NCI-H1694 treated with DMSO at 0.1 percent for 48 hours (cell line): ENCODE measurements at places on chromosomes 3 and 15.
A peak's percentile ranks its signal among the peaks of the same experiment; 100 is the strongest.

GRCh38 chr3:71129611-71130431, 453.7 kb downstream of the FOXP1 start:
- DNase-seq: no peak

GRCh38 chr3:186895406-186895805, 34.9 kb upstream of the ST6GAL1 start:
- DNase-seq: no peak

- DNase-seq: no peak
Measured at GRCh38 chr3:148332509-148332908, 365.2 kb upstream of the AGTR1 start.

DNA sequence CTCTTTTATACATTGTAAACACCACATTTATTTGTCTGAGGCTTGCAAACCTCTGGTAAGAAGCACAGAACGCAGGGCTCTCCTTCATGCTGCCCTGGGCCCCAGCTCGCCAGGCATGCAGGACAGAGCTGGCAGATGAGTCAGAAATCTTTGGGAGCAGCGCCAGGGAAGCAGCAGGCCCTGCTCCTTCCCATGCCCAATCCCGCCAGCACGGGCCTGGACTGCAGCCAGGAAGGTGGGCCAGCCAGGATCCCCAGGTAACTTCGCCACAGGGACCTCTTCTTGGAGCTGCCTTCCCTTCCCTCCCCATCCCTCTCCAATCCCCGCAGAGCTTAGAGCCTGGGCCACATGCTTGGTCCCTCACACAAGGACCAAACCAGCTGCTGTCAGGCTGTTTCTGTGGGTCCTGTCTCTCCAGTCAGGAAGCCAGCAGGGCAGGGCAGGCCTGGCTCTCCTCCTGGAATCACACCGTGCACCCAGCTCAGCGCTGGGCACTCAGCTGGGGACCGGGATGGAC, 8.8 kb downstream of the STOML1 start:
- DNase-seq: peak; percentile 19

- no peak for DNase-seq
Measured at GRCh38 chr3:64815195-64815631, 127.4 kb upstream of the ADAMTS9 start.

- no peak for DNase-seq
Measured at GRCh38 chr3:85560088-85560785, 601.4 kb downstream of the CADM2 start.

DNA sequence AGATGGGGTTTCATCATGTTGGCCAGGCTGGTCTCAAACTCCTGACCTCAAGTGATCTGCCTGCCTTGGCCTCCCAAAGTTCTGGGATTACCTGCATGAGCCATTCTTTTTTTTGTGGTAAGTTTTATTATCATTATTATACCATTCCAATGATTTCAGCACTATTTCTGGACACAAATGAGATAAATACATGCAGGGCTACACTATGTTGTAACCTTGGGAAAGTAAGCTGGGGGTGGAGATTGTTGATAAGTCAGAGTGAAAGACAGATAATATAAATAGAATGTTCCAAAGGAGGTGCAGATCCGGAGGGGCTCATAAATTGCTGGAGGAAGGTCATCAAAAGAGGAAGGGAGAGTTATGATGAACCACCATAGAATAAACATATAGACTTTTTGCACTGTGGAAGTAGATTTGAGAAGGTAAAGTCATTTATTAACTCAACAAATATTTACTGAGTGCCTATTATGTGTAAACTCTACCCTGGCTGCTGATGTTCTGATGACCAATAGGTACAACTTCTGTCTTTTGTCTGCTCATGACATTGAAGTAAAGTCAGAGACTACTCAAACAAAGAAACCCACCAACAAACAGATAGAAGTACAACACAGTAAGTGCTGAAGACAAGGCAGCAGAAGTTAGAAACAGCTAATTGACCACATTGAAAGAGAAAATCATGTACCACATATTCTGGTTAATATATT, 478.9 kb upstream of the GOLIM4 start:
- no peak for DNase-seq

GRCh38 chr15:85518979-85519761, 138.8 kb downstream of the AKAP13 start:
- DNase-seq: no peak

GRCh38 chr15:63820210-63820609, 13.5 kb downstream of the HERC1 start:
- DNase-seq: no peak

- DNase-seq: no peak
Measured at GRCh38 chr3:53688066-53688465, 158.2 kb downstream of the CHDH start.

GRCh38 chr3:72571052-72571451, 277.2 kb downstream of the SHQ1 start:
- DNase-seq: no peak

DNA sequence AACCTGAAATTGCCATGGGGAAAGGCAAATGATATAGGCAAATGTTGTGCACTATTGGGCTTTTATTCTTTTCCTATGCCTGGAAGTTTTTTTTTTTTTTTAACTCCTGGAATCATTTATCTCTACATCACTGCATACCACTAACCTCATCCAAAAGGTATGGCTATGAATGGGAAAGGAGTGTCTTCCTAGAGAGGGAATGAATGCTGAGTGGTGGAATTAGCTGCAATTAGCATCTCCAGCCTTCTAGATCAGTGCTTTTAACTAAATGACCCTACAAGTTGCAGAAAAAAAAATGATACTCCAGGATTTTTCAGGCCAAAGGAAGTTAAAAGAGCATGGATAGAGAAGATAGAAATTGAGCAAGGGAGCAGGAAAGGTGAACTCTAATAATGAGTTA, 429.8 kb upstream of the PDZRN3 start:
- no peak for DNase-seq

- DNase-seq: no peak
Measured at GRCh38 chr3:191263365-191263764, 64.3 kb downstream of the OSTN start.

DNA sequence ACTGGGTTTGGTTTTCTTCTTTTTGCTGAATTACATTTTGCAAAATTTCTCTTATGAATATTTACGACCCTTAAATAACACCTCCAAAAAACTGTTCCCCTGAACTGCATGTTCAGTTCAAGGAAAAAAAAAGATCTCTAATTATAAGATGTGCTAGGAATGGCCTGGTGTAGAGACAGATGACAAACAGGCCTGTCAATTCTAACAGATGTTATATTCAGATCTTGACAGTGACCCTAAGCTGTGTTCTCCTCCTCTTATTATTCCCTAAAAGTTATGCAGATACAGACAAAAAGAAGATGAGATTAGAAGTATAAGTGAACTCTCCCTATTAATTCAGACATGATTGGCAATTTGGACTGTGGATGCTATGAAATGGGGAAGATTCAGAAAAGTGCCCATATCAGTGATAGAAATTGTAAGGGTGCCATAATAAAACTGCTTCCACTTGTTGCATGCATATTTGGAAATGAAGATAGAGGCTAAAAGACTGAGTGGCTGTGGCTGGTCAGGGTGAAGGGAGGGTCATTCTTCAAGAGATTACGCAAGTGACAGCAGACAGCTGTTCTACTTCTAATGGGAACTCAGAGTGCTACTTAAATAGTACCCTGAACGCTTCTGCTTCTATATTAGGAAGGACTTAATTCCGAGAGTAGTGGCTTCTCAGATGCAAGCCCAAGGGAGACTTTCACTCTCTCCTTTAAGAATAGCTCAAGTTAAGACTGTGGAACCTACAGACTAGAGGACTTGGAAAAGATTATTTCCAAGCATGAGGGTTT, 75.5 kb downstream of the ADAMTS9 start:
- DNase-seq: no peak

- no peak for DNase-seq
Measured at GRCh38 chr3:31225923-31226322, 306.8 kb upstream of the STT3B start.

DNA sequence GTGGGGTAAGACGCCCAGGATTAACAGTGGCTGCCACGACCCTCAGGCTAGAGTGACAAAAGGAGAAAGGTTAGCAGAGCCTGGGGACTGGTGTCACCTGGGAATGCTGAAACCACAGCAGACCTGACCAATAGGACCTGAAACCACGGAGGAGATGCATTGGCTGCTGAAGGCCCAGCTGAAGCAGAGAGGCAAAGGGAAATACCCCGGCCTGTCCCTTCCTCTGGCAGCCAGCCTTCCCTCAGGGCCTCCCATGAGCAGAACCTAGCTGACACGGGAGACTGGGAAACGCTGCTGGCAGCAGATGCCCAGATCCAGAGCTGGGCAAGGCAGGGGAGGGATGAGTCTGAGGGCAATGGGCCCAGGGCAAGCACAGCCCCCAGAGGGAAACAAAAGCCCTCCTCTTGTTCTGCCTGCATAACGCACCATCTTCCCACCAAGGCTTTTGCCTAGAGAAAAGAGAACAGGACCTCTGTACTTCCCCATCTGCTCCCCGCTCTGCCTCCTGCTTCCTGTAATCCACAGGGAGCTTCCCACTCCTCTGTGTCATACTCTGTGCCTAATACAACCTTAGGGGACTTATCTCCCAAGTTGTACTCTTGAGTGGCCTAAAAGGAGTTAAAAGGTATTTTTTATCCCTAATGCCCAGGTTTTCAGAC, 216.2 kb downstream of the ABHD5 start:
- DNase-seq: no peak

DNA sequence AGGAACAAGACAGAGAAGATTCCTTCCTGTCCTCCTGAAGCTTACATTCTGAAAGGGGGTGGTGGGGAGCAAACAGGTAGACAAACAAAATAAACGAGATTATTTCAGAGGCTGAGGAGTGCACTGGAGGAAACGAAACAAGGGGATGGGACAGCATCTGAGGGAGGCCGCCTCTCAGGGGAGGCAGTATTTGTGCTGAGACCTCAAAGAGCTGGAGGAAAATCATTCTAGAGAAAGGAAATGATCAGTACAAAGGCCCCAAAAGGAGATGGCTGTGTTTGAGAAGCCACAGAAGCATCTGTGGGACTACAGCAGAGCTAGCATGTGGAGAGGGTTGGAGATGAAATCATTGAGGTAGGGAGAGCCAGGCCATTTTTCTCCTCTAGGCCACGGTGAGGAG, 55.1 kb downstream of the DCLK3 start:
- DNase-seq: no peak

- no peak for DNase-seq
Measured at GRCh38 chr3:165125836-165126235, 47.5 kb upstream of the SI start.

DNA sequence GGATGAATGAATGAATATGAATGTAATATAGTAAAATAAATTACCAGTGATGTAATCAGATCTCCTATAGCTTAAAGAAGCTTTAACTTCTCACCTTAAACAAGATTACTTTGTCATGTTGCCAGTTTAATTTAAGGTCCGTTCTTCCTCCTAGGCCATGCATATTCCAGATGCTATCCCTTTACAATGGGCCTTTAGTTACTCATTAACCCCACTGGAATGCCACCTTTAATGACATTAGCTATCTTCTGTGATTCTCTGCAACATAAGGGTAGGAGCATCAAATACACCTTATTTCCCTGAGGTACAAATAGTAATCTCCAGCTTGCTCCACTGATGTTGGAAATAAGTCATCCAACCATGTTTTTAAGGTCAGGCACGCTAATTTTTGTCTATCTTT, 63.0 kb upstream of the TIMP4 start:
- no peak for DNase-seq

GRCh38 chr3:160199108-160199507, 26.1 kb upstream of the C3orf80 start:
- no peak for DNase-seq

GRCh38 chr3:185647880-185648210, 61.8 kb downstream of the SENP2 start:
- DNase-seq: no peak
